ENCODE measurements at places on chromosomes 1 and 21.
A peak's percentile ranks its signal among the peaks of the same experiment; 100 is the strongest.

- no peak for DNase-seq
These were observed 63.9 kb downstream of the WDR64 start for GRCh38 chr1:241715956-241716355.

DNA sequence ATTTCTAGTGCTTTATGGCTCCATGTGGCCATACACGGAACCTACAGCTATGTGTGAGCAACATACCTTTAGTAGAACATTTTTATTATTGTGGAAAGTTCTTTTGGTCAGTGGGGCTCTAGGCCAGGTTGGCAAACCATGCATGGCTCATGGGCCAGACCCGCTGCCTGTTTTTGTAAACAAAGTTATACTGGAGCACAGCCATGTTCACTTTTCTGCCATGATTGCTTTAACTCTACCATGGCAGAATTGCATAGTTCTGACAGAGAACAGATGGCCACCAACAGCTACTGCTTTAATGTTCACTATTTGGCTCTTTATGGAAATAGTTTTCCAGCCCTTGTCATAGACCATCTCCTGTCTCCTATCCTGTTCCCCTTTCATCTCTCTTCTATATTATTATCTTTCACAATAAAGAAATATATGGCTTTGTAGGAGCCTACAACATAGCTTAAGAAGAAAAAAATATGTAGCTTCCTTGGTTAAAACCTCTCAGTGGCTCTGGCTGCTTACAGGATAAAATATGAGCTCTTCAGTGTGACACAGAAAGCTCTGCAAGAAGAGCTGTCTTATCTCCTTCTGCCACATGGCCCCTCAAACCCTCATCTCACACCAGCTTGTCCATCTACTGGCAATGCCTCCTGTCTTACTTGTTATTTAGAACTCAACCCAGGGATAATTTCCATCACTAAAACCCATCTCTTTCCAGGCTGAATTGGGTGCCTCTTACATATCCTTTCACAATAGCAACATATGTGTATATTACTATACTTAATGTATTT is 54.6 kb upstream of the RWDD3 start:
- DNase-seq, result no peak

GRCh38 chr1:238772322-238772721 is 614.0 kb upstream of the CHRM3 start:
- no peak for DNase-seq

DNA sequence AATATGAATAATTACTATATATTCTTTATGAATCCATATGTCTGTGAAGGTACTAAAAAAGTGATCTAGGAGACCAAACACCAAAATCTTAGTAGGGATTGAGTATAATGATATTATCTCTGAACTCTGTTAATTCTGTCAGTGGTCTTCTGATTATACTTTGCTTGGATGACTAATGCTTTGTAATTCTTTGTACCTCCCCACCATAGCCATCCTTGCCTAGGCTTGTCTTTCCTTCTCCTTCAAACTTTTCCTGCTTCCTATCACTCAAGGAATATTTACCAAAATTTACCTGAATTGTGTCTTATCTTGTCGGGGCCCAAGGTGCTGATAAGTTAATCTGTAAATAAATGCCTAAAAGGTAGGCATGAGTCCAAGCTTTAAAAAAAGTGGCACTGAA is 845 bp upstream of the RGS5 start:
- no peak for DNase-seq

DNA sequence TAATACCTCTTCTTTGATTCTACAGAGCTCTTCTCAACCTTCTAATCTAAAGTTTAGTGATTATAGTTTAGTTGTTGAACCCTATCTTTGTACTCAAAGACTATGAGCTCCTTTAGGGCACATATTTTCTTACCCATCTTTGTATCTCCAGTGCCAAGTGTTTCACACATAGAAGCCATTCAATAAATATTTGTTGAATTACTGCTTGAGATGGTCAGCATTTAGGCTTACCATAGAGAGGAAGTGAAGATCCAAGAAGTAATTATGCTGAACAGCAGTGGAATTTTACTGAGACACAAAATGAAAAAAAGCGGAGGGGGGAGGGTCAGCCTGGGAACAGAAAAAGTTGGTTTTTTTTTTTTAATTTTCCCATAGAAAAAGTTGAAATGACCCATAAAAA is 21.9 kb downstream of the PIK3R3 start:
- DNase-seq, result no peak

DNA sequence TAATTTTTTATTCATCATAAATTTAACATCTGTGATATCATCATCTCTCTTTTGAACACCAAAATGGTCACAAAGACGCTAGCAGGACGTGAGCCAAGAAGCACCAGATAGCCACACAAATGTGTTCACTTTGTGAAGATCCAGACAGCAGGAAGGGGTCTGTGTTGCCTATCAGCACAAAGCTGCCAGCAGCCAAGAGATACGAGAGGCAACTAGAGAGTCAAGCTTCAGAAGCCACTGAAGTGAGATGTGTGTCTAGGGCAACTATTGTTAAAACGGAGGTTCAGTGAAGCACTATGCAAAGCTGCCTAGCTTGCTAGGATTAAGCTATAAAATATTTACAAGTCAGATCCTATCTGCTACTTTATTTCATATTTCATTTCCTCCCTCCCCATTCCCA is 45.3 kb downstream of the NDC1 start:
- no peak for DNase-seq

DNA sequence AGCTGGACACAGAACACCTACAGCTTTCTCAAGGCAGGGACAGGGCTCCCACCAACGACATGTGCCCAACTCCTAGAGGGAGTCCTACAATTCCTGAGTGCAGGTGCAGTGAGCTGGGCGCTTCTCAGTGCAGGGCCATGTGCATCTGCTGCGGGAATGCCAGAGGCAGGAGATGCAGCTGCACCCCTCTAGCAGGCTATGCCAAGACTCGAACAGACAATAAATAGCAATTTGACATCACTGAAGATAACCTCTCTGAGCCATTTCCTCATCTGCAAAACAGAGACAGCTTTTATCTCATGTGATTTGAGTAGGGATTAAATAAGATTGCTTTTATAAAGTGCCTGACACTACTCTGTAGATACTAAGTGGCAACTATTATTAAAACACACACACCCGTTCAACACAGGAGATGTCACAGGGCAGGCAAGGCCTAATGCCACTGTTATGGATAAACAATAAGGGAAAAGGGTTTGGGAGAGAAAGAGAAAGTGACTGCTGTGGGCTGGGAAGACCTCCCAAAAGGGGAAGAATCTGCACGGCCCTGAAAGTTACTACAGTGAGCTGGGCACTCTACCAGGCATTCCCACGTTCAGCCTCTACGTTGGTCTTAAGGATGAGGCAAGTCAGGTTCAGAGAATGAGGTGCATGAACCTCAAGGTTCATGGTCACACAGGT is 5.7 kb downstream of the SLC9A1 start:
- no peak for DNase-seq

GRCh38 chr1:188155261-188155660 is 1326.5 kb downstream of the PLA2G4A start:
- DNase-seq, result no peak

GRCh38 chr1:207981976-207982375 is 71.1 kb upstream of the CD34 start:
- peak; percentile 37 for DNase-seq

DNA sequence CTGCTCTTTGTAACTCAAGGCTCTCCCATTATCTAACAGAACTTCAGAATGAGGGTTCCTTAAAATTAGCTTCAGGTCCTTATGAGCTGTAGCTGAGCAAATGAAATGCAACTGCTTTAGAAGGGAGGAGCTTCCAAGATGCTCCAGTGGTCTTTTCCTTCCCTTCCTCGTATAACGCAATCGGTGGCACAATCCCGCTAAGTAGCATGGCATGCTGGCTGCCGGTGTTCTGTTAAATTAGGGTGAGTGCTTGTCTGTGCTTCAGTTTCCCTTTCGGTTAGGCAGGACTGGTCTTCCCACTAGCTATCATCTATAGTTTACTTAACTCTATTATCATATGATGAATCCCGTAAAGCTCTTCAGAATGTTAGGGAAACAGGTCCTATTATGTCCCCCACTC is 917 bp downstream of the KIAA0040 start:
- DNase-seq, result peak; percentile 10

- no peak for DNase-seq
These were observed 75.9 kb downstream of the DHRS3 start for GRCh38 chr1:12542138-12542465.

DNA sequence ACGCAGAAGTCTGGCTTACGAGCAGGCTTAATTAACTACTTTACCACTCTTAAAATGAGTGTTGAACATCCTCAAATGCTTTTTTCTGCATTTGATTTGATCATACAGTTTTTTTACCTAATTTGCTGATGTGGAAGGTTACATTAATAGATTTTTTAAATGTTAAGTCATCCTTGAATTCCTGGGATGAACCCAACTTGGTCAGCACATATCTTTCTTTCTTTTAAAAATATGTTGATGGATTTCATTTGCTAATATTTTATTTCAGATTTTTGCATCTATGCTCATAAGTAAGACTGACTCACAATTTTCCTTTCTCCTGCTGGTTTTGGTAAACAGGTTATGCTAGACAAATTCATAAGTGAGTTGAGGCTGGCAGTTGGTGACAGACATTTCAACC is 82.9 kb downstream of the LHX4 start:
- DNase-seq, result no peak

DNA sequence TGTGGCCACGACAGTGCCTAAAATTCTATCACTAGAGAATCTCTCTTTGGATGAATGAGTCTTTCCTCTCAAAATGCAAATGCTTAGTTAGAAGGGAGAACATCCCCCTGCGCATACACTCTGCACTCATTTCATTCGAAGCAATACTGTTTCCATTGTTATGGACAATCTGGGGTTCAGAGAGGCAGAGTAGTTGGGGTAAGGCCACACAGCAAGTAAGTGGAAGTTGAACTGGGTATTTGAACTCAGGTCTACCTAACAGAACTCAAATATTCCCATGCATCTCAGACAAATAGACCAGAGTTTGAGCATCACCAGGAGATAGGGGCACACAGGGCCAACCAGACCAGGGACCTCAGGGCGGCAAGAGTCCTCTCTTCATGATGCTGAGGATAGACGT is 25.5 kb downstream of the RAP1GAP start:
- no peak for DNase-seq

DNA sequence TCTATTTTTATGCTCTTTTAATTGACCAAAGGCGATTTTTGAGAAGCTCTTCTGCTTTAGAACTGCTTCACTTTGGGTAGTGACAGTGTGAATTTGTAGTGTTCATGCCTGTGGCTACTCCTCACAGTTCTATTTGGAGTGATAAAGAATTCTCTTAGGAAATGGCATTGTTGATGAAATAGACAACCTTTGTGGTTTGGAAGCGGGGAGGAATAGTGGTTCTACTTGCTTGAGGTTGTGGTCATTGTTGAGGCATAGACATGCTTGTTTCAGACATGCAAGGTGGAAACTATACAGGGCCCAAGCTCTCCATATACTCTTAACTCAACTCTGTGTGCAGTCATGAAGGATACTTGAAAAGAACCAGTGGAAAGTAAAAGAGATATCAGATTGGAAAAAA is 481.1 kb upstream of the NEGR1 start:
- no peak for DNase-seq

DNA sequence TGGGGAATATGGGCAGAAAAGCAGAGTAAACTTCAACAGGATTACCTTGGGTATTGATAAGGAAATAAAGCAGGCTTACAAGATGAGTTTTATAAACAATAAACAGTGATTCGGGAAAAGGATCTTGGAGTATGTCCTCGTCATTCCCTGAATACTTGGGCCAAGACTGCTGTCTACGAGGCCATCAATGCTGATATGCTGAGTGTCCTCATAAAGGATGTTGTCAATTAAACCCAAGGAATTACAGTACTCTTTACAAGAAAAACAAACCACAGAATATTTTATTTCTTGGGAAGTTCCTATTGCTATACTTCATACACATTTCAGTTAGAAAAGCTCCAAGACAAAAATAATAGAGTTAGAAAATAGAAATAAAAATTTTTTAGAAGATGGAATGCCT is 34.9 kb downstream of the ATP1B1 start:
- DNase-seq, result no peak

GRCh38 chr1:229133811-229134210 is 137.1 kb upstream of the RAB4A start:
- DNase-seq, result no peak

- DNase-seq, result no peak
These were observed 743.2 kb upstream of the RGS18 start for GRCh38 chr1:191414981-191415640.

DNA sequence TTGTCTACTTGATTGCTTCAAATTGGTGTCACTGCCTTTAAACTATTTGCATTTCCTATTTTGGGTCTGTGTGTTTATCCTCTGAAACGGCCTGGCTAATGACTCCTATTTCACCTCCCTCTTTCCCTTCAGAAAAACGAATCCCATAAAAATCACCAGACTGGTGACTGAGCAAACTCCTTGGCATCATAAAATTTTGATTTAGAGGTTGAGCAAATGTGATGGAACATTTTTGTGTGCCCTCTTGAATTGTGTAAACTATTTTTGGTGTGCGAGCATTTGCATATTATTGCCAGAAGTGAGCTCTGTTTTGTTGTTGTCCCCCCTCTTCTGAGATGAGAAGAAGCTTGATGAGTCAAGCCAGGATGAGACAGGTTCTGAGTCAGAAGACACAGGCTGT is 316.1 kb downstream of the AJAP1 start:
- DNase-seq, result no peak

DNA sequence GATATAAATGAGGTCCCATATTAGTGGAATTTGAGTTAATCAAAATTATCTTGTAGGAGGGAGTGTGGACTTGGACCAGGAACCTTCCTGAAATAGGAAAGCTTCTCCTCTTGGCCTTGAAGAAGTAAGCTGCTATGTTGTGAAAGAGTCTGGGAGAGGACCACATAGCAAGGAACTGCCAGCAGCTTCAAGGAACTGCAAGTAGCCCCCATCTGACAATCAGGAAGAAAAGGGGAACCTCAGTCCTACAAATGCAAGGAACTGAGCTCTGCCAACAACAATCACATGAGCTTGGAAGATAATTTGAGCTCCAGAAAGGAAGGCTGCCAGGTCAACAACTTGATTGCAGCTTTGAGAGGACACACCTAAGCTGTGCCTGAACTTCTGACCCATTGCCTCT is 8.2 kb upstream of the PRMT6 start:
- no peak for DNase-seq

DNA sequence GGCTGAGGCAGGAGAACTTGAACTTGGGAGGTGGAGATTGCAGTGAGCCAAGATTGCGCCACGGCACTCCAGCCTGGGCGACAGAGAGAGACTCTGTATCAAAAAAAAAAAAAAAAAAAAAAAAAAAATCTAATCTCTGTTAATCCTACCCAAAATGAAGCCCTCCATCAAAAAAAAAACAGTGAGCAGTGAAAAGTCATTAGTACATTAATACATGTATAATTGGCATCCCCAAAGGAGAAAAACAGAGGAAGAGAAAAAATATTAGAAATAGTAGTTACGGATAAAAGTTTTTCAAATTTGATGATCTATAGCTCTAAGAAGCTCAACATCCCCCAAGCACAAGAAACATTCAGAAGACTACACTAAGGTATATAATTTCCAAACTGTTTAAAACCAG is 71.6 kb downstream of the TRIM33 start:
- no peak for DNase-seq

All from NB4 (cell line).